ENCODE measurements at places on chromosomes 16 and 17.

DNA sequence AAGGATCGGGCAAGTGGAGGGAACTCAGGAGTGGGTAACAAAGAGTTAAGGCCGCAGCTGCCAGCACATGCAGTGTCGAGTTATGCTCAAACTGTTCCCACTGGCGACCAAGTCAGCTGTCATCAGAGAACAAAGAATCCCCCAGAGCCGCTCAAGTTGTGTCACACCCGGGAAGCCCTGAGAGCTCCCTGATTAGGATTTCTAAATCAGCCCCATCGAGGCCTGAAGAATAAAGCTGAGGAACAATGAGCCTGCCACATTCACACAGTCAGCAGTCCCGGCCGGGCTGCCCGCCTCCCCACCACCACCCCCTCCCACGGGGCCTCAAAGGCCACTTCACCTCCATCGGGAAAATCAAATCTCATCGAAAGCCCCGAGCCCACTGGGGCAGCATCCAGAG is 84.5 kb downstream of the SOX9 start:
- DNase-seq, result no peak

DNA sequence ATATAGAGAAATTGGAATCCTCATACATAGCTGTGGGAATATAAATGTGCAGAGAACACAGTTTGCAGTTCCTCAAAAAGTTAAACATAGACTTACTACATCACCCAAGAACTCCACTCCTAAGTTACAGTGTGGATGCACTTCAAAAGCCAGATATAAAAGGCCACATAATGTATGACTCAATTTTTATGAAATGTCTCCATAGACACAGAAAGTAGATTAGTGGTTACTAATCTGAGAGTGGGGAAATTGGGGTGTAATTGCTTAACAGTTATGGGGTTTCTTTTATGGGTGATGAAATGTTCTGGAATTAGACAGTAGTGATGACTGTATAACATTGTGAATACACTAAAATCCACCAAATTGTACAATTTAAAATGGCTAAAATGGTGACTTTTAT is 60.9 kb downstream of the CACNG1 start:
- no peak for DNase-seq

DNA sequence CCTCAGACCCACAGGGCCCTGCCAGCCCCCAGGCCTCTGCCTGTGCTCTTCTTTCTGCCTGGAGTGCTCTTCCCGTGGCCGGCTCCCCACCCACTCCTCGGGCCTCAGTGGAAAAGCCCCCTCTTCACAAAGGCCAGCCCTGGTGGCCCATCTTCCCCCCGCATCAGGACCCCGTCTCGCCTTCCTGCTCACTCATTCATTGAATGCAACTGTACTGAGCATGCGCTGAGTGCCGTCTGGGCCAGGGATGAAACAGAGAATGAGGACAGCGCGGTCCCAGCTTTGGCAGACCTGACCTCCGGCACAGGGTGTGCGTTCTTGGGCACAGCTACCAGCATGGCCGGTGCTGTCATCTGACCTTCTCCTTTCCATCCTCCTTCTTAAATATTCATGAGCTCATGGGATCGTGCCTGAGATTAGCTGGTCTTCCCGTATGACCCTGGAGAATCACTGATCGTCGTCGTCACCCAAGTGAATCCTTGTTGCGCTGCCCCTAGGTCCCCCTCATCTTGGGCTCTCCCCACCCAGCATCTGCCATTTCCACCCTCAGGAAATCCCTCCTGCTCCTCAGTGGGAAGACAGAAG is 16.4 kb upstream of the OSGIN1 start:
- DNase-seq, result no peak

DNA sequence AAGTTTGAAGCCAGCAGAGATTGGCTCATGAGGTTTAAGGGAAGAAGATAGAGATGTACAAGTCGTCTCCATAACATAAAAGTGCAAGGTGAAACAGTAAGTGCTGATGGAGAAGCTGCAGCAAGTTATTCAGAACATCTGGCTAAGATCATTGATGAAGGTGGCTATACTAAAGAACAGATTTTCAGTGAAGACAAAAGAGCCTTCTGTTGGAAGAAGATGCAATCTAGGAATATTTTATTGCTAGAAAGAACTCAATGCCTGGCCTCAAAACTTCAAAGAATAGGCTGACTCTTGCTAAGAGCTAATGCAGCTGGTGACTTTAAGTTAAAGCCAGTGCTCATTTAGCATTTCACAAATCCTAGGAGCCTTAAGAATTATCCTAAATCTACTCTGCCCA is 26.0 kb downstream of the CCL4 start:
- DNase-seq, result no peak

DNA sequence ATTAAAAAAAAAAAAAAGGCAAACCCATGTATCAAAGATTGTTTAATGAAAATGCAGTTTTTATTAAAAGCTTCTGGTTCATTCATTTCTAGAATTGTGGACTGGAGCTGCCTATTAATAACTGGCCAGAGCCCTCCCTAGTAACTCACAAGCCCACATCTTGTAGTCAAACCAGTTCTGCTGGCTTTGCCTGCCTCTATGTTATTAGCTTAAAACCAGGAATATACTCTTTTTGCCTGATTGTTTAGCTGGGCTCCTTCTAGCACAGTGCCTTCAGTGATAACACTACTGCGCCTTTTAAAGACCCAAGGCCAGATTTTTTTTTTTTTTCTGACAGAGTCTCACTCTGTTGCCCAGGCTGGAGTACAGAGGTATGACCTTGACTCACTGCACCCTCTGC is 26.0 kb downstream of the TAC4 start:
- peak; percentile 68 for DNase-seq

DNA sequence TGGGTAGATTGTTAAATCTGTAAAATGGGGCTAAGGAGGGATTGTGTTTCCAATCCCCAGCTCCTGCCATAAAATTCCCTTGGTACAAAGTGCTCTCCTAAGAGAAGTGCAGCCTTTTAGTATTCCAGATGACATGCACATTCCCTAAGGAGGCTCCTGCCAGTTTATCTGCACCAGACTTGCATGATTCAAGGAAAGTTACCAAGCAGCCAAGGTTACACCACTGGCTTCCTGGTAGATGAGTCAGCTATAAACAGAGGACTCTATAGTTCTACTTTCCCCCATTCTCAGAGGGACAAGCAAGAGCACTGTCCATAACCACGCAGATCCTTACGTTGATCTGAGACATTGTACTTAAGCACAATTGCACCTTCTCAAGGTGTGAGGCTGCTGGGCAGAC is 1.9 kb downstream of the CALB2 start:
- no peak for DNase-seq

DNA sequence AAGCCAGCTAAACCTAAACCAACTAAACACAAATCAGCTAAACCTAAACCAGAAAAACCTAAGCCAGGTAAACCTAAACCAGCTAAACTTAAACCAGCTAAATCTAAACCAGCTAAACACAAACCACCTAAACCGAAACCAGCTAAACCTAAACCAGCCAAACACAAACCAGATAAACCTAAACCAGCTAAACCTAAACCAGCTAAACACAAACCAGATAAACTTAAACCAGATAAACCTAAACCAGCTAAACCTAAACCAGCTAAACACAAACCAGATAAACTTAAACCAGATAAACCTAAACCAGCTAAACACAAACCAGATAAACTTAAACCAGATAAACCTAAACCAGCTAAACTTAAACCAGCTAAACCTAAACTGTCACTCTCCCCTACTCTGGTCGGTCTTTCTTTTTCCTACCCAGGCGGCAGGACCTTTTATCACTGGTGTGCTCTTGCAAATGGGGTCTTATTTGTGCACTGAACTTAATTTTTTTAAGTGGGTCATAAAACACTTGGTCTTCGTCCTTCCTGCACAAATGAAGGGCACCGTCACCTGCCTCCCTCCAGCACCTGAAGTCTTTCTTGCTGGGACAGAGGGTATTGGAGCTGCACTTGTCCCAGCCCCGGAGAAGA is 7.2 kb downstream of the EVPL start:
- no peak for DNase-seq

- no peak for DNase-seq
Measured at GRCh38 chr17:1928976-1929375, 96.2 kb downstream of the RTN4RL1 start.

GRCh38 chr17:52606098-52606497 is 447.6 kb upstream of the CA10 start:
- DNase-seq, result no peak

DNA sequence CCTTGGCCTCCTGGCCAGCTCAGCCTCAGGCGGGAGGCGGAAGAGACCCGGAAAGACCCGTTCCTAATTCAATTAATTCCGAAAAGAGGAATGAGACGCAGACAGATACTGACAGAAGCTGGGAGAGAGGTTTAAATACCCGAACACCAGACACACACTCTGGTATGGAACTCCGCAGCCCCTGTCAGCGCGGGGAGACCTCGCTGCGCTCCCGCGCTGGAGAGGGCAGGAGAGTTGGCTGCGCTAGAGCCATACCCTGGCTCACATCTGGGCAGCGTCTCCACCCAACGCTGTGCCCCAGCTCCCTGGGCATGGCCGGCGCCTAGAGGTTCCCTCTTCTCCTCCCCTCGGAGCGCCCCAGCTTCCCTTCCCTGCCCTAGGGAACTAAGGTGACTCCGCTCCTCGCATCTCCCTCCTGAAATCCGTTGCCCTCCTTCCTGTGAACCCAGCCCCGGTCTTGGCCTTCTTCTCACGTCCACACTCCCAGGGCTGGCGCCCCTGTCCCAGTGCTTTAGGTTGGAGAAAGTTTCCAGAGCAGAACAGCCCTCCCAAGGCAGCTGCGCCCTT is 8.0 kb downstream of the NEUROD2 start:
- DNase-seq, result no peak

- no peak for DNase-seq
Measured at GRCh38 chr17:66432411-66432957, 130.1 kb downstream of the PRKCA start.

DNA sequence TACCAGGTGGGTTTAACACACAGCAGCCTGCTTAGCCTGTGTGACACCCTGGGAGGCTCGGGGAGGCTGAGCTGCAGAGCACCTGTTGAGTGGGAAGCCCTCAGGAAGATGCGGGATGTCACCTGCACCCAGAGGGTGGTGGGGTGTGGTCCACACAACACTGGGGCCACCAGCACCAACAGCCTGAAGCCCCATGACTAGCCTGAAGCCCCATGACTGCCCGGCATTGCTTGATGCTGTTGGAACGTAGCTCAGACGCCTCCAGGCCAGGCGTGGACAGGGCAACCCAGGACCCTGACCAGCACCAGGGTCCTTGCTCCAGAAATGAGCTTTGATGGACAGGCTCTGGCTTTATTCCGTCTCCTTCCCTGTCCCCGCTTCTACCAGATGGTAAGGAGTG is 76.3 kb upstream of the ZNF469 start:
- DNase-seq, result no peak

DNA sequence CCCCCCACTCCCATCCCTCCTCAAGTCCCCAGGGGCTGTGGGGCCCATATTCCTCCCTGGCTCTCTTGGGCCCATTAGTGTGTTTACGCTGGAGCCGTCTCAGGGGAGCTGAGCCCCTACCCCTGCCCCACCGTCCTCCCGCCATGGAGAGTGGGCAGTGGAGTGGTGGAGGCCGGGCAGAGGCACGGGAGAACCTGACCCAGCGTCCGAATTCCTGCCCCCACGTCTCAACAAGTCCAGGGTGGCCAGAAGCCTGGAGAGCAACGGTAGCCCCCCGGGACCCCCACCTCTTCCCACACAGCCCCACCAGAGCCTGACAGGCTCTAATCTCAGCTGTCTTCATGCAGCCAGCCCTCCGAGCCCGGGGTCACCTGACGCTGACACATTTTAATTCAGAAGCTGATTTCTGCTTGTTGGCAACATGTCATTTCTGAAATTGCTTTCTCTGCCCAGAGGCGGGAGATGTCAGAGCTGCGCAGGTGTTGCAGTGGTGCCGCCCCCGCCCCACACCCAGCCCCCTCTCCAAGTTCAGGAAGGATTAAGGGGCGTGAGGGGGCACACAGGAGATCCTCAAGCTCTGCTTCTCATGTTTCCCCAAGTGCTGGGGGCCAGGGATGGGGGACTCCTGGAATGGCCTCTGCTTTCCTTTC is 32.6 kb downstream of the WNT9B start:
- DNase-seq, result no peak

DNA sequence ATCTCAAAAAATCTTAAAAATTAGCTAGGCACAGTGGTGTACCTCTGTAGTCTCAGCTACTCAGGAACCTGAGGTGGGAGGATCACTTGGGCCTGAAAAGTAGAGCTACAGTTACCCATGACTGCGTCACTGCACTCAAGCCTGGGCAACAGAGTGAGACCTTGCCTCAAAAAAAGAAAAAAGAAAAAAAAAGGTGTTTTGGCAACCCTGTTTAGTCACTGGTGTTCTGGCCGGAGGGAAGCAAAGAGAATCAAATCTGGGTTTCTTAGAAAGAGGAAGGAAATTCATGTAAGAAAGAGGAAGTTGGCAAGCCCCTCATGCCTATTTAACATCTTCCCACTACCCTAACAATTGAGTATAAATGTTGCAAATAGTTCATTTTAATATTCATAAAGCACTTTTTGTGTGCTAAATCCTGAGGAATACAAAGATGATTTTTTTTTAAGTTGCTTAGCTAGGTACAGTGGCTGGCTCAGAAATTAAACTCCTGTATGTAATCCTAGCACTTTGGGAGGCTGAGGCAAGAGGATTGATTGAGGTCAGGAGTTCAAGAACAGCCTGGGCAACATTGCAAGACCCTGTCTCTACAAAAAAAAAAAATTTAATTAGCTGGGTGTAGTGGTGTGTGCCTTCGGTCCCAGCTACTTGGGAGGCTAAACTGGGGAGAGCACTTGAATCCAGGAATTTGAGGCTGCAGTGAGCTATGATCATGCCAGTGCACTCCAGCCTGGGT is 6.5 kb upstream of the USP32 start:
- no peak for DNase-seq

GRCh38 chr17:13871261-13871660 is 198.0 kb upstream of the COX10 start:
- no peak for DNase-seq

DNA sequence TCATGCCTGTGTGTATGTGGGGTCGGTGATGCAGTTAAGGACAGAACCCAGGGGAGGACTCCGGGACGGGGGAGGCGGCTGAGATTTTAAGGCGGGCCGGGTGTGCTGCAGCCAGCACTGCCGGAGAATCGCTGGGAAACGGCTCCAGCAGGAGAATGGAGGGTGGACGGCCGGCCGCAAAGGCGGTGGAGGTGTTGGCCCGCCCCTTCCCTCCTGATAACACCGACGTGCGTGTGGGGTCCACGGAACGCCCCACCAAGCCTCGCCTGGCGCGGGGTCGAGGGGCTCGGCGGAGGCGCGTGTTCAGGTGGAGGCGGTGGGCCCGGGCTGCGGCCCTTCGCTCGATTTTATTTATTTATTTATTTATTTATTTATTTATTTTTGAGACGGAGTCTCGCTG is 633 bp downstream of the ZNF843 start:
- DNase-seq, result no peak

- no peak for DNase-seq
Measured at GRCh38 chr17:72249441-72249840, 128.6 kb downstream of the SOX9 start.

- no peak for DNase-seq
Measured at GRCh38 chr16:776824-777223, 11.4 kb downstream of the RPUSD1 start.

- no peak for DNase-seq
Measured at GRCh38 chr16:80039777-80040176, 439.2 kb upstream of the MAF start.

DNA sequence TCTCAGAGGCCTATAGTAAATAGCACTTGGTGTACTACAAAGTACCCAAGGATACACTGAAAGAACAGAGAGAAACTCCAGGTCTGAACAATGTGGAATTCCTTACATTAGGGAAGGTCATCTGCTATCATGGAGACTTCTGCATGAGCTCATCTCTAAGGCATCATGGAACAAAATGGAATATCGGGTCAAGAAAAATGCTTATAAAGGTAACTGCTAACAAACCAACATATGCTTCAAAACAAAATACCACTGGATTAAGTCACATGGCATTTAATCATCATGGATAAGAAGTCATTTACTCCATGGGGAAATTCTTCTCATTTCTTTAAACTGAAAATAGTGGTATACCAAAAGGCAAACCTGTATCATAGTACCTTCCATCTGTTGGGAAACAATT is 34.2 kb downstream of the TXNDC11 start:
- no peak for DNase-seq
